Spleen (tissue), 13 donors: ENCODE measurements at places on chromosomes 4 and X. TPM values are rescaled to one million over a fixed set of nuclear protein-coding genes. Genes with fewer than 3 reads are reported as not detected.

SPANXB1 gene
- total RNA-seq = not detected

RNF150 gene
- 36.5 TPM for total RNA-seq

DNA sequence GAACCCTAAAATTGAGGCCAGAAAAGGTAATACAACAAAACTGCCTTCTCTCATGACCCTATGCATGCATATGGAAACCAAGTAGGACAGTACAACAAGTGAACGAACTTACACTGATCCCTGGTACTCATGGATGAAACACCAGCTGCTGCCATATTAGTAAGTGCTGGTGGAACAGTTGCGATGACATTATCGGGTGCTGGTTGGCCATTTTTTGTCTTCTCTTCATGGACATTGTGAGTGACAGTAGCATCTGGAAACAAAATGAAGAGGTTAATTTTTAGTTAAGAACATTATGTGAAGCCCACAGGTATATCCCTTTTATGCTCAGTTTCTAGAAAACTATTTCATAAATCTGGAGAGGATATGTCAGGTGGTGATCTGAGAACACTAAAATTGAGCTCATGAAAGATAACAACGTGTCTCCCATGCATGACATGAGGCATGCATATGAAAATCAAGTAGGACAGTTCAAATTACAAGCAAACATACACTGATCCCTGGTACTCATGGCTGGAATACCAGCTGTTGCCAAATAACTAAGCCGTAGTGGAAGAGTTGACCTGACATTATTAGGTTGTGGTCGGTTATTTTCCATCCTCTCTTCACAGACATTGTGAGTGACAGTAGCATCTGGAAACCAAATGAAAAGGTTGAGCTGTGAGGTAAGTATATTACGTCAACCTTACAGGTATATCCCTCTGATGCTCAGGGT is 74.2 kb upstream of the CT45A1 start:
- DNase-seq = no peak

DNA sequence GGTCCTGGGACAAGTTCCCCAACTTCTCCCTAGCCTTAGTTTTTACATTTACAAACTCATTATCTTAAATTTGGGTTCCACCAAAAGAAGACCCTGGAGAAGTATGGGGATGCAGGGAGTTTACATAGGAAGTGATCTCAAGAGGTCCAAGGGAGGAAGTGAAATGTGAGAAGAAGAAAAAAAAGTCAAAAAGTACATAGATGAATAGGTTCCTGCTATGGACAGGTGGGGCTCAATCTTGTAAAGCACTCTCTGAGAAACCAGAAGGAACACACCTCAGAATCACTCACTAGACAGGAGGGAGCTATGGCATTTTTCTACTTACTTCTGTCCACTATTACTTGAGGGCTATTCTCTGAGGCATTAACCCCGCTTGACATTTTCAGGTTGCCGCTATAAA is 56.6 kb downstream of the ARHGAP6 start:
- no peak for DNase-seq

DNA sequence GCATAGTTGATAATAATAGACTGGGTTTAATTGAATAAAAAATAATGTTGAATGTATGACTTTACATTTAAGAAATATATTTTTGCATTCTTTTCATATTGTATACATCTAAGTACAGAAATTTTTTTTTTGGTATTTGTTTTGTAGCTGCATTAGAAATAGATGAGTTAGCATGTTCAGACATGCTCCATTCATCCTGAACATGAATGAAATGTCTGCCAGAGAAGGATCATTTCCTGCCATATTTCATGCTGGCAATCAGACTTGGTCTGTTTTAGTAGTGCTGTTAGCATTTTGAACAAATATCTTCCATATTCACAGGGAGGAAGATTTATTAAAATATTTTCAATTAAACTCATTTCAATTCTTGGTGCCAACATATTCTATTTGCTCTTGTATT is 98.9 kb downstream of the FRMPD4 start:
- DNase-seq = no peak
